ENCODE measurements at places on chromosomes 3 and 15. TPM values are rescaled to one million over a fixed set of nuclear protein-coding genes. Genes with fewer than 3 reads are reported as not detected.

GRCh38 chr15:77024273-77025082 lies 29.6 kb downstream of the PSTPIP1 start:
- peak; percentile 38 for DNase-seq

- DNase-seq: no peak
These were observed 8.7 kb downstream of the SLC6A6 start for GRCh38 chr3:14411166-14411526.

The DOCK3 gene
- total RNA-seq: 0.02 TPM

The TRH gene
- total RNA-seq: not detected

The OR5K2 gene
- total RNA-seq: not detected

The CTNNB1 gene
- 262 TPM for total RNA-seq

DNA sequence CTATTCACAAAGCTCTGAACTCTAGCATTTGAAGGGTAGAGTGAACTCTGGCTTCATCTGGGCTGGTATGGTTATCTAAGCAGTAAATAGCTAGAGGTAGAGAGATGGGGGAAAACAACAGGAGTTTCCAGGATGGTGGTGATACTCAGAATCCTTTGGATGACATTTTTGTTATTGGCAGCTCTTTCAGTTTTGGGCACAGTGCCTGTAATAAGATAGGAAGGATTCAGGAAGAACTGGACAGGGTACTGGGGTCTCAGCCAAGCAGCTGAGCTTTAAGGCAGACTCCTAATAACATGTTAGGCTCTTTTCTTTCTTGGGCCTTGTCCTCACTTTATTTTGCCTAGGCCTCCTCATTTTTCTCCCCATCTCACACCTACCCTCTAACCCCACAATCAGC lies 338.5 kb downstream of the CADM2 start:
- no peak for DNase-seq

DNA sequence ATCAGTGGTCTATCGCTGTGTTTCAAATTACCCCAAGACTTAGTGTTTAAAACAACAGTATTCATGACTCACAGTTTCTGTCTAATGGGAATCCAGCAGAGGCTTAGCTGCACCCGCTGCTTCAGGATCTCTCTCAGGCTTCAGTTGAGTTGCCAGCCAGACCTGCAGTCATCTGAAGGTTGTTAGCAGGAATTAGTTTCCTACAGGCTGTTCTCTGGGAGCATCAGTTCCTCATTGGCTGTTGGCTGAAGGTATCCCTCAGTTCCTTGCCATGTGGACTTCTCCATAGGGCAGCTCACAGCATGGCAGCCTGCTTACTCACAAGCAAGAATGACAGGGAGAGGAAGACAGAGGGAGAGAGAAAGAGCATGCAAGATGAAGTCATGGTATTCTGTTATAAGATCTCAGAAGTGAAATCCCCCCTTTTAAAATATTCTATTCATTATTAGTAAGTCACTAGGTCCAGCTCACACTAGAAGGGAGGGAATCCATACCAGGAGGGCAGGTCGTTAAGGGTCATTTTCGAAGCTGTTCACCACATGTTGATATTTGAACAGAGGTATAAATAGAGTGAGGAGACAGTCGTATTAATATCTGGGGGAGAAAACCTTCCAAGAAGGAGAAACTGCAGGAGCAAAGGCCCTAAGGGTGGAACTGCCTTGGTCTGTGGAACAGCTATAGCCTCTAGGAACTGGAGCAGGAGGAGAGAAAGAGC lies 473.9 kb upstream of the PPP2R3A start:
- peak; percentile 59 for DNase-seq

The SCAANT1 gene
- total RNA-seq: not detected

GRCh38 chr3:101646726-101647125 lies 30.2 kb downstream of the ZBTB11 start:
- no peak for DNase-seq

GRCh38 chr3:50146316-50146901 lies 8.7 kb upstream of the SEMA3F start:
- DNase-seq: no peak

DNA sequence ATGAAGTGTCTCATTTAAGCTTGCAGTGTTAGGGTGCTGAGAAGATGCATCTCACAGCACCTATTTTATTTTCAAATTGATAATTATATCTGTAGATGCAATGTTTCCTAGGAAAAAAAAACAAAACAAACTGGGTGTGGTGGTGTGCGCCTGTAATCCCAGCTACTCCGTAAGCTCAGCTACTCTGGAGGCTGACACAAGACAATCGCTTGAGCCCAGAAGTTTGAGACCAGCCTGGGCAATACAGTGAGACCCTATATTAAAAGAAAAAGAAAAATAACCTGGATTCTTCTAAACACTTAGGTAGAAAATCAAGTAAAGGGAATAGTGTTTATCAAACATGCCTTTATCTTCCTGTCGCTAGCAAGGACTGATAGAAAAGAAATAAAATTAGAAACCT lies 1.9 kb downstream of the MINDY2 start:
- DNase-seq: no peak

DNA sequence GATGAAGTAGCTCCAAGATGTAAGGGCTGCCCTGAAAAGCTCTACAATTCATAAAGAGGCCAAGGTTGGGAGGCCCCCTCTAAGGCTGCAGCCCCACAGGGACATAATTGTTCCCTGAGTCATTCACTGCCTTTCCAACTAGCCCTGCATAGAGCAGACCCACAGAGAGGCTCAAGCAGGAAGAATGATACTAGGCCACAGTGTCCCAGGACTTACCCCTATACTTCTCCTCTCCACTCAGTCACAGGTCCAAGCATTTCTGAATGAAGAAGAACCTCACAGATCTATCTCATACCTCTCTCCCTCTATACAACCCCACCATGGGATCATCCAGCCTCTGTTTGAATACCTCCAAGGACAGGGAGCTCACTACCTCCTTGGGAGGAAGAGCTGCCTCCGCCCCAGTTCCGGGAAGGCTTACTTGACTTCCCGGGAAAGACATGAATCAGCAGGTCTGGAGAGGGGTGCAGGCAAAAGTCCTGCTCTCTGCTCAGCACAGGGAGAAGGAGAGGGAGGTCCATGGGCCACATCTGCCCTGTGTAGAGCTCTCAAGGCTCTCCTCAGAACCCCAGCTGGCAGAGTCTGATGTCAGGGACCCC lies 6.9 kb upstream of the SKIC8 start:
- peak; percentile 42 for DNase-seq

- no peak for DNase-seq
These were observed 246.2 kb upstream of the CHRM5 start for GRCh38 chr15:33722005-33722672.

DNA sequence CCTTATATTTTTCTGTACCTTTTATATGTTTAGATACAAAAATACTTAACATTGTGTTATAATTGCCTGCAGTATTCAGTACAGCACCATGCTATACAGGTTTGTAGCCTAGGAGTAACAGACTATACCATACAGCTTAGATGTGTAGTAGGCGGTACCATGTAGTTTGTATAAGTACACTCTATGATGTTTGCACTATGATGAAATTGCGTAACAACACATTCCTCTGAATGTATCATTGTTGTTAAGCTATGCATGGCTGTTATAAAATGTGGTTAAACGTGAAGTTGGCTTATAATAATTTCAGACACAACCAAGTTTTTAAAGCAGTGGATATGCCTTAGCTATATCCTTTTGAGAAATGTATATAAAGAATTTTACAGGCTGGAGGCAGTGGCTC lies 328.3 kb downstream of the PLCL2 start:
- no peak for DNase-seq

- no peak for DNase-seq
These were observed 121.0 kb upstream of the CDIN1 start for GRCh38 chr15:36458411-36458810.

The CCK gene
- total RNA-seq: not detected

DNA sequence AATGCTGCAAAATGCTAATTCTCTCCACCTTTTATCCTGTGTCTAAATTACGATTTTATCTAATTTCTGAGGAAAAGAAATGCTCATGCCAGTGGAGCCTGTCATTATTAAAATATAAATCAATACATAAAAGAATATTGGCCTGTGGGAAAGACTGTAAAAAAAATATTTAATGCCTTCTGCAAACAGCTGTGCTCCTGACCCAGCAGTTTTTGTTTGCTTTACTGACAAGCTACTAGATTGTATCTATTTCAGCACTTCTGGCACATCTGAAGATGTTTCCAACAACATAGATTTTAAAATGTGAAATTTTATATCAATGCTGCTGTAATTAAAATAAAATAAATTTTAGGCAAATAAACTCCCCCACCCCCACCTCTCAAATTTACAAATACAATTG lies 493.6 kb upstream of the AGTR1 start:
- no peak for DNase-seq

The GP9 gene
- total RNA-seq: not detected

DNA sequence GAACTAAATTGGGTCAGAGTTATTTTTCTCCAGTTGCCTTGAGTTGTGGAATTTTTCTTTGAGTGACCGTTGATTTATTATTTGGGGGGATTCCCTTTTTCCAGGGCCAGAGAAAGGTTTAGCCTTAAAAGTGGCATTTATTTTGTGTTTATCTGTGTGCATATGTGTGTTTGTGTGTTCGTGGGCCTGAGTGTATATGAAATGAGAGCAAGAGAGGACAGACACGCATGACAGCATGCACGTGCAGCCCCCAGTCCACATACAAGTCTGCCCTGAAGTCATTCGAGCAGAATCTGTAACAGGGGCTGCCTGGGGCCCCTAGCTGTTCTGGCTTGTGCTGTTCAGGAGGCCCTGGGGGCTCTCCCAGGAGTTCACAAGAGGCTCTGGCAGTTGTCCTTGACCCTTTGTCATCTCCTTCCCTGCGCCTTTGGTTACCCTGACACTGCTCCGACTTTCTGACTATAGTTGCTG lies 18.3 kb upstream of the TRAK1 start:
- DNase-seq: no peak

GRCh38 chr3:192092388-192093005 lies 631.5 kb downstream of the PYDC2 start:
- no peak for DNase-seq

GRCh38 chr15:41523097-41523496 lies 9.5 kb upstream of the LTK start:
- DNase-seq: no peak

GRCh38 chr3:45907769-45908705 lies 21.7 kb downstream of the CCR9 start:
- DNase-seq: no peak

The IRAK2 gene
- 1.1 TPM for total RNA-seq

DNA sequence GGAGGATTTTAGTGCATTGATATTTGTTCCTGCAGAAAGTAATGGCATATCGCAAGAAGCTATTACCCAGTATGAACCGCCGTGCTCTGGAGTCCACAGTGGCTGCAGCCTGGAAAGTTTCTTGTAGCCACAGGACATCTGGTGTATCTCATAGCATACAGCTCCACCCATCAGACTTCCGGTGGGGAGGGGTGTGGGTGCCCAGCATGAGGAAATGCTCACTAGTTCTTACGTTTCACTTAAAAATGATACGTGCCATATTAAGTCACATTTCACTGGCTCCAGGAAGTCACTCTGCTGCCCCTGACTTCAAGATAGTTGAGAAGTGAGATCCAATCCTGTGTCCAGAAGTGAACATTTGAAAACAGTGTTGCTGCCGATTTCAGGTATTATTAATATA lies 990.4 kb downstream of the GBE1 start:
- peak; percentile 39 for DNase-seq

DNA sequence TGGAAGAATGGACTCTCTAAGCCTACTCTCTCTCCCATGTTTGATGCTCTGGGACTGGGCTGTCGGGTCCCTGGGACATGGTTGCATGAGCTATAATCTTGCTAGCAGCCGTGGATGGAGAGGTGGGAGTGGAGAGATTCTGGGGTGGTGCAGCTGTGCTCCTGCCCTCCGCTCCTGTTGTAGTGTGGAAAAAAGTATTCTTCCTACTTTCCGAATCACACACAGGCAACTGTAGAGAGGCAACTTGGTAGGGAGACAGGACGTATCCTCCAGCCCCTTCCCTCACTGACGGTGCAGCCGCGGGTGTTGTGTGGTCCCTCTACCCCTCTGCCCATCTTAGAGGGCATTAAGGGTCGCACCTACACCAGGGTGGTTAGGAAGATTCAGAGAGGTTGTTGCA lies 281.4 kb upstream of the TLE3 start:
- DNase-seq: no peak

The CHRM5 gene
- not detected for total RNA-seq

GRCh38 chr15:69436951-69437350 lies 15.7 kb upstream of the RPLP1 start:
- no peak for DNase-seq

DNA sequence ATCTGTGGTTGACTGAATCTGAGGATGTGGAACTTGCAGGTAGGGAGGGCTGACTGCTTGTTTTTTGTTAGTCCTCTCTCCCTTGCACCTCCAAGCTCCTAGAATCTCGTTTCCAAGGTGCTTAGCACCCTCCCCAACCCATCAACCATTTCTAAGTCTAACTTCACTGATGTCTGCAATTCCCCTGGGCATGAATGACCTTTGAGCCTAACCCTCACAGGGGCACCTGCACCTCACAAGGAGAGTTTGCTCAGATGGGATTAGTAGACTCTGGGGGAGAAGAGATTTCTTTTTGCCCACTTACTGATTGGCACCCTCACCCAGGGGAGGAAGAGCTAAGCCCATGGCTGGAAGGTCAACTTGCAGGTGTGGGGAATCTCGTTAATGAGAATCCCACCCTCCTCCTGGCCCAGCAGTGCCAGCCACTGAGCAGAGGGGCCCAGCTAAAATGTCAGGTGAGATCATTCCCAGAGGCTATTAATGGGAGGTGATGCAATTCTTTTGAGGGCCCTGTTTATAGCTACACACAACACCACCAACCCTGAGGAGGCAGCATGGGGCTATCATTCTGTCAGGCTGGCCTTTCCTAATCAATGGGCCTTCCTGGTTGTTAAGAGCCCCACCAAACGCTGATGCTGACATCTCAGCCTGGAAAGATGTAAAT lies 81.6 kb upstream of the HERC1 start:
- DNase-seq: no peak

The CLDN1 gene
- 0.12 TPM for total RNA-seq

- no peak for DNase-seq
These were observed 19.3 kb upstream of the DNAJC19 start for GRCh38 chr3:181008796-181009195.

The LRRC2 gene
- 0.04 TPM for total RNA-seq

DNA sequence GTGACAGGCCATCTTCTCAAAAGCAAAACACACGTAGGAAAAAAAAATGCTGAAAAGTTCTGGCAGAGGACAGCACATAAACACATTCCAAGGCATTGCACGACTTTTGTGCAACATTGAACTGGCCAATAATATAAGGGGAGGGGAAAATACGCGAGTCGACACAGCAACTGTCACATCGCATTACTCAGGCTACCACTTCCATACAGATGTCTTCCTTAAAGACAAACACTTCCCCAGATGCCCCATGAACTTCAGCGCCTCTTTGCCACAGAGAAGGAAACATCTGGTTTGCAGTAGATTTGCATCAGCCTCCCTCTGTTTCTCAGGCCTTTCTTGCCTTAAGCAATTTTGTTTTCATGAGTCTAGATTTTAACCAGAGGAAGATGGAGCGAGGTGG lies 144.4 kb upstream of the IGF1R start:
- DNase-seq: peak; percentile 18

The GABRA5 gene
- total RNA-seq: 0.25 TPM

DNA sequence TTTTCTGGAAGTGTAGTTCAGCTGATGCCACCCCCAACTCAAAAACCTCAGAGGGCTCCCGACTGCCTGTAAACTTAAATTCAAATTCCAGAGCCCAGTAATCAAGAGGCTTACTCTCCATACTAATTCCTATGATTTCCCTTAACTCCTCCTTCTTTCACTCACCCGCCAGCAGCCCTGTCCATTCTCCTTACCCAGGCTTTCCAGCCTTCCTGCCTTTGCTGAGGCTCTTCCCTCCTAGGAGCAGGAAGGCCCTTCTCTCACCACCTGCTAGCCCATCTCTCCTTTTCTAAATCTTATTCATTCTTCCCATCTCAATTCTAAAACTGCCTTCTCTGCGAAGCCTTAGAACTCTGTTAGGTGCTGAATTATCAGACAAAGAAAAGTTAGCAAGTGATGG lies 30.4 kb downstream of the RORA start:
- DNase-seq: no peak
